ENCODE measurements at places on chromosomes 5 and 9.
A peak's percentile ranks its signal among the peaks of the same experiment; 100 is the strongest.

DNA sequence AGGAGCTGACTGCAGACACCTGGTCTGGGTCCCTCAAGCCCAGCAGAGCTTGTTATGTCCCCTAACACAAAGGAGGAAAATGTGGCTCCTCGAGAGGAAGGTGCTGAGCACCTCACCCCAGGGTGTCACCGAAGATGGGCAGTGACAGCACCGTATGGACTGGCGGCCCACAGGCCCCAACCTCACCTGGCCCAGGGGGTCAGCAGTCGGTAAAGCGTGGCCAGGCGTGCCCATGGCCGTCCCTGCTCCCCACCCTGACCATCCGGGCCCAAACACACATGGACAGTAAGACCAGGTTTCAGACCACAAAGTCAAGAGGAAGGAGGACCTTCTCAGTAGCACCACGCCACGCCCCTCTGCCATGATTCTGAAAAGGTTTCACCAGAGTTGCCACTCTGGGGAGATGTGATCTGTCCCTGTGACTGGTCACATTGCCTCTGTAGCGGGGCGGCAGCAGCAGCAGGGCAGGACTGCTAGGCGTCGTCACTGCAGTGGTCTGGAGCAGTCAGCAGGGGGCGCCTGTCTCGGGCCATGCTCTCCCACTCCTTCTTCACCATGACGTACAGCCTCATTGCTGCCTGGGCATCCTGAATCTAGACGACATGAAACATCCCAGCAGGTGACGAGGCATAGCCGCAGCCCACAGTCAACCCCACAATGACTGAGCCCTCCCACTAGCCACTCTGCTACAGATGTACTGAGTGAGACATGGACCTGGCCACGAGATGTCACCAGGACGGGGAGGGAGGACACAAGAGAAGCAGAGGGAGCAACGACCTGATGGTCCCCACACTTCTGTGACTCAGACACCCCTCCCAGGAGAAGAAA, 11.1 kb downstream of the REXO4 start:
- DNase-seq, result peak; percentile 67

- no peak for DNase-seq
Measured at GRCh38 chr5:57410374-57411320, 72.0 kb downstream of the ACTBL2 start.

GRCh38 chr5:60526336-60526875, 173.6 kb downstream of the DEPDC1B start:
- DNase-seq, result no peak

- peak; percentile 96 for DNase-seq
Measured at GRCh38 chr9:95462249-95463147, 54.3 kb downstream of the PTCH1 start.

GRCh38 chr5:102289251-102289899, 6.7 kb downstream of the SLCO4C1 start:
- no peak for DNase-seq
